ENCODE measurements at places on chromosomes 2 and 18.

DNA sequence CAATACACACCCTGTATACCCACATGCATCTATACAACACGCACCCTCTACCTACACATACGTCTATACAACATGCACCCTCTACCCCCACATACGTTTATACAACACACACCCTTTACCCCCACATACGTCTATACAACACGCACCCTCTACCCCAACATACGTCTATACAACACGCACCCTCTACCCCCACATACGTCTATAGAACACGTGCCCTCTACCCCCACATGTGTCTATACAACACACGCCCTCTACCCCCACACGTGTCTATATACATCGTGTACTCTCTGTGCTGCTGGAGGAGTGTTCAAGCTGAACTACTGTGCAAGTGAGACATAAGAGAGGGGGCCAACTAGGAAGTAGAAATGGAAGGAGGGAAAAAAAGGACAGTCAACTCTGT lies 621.7 kb upstream of the HS6ST1 start:
- DNase-seq = no peak

DNA sequence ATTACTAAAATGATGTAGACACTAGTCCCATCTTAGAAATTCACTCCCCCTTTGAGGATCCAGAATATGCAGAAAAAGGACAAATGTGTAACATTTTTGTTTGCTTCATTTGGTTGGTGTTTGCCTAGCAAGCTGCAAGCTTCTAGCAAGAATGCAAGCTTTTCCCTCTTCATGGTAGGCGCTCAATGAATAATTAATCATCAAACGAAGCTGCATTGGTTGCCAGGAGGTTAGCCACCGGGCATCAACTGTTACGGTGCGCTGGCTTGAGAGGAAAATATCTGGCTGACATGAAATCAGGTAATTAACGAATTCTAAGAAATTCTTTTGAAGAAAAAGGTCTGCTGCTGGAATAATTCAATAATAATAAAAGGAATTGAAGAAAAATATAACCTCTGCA lies 341.0 kb upstream of the KYNU start:
- DNase-seq = no peak

- no peak for DNase-seq
Measured at GRCh38 chr2:237533668-237534161, 32.7 kb upstream of the PRLH start.

GRCh38 chr2:60764736-60765534 lies 8.9 kb downstream of the PAPOLG start:
- no peak for DNase-seq

GRCh38 chr2:143297182-143297581 lies 168.0 kb downstream of the ARHGAP15 start:
- no peak for DNase-seq

DNA sequence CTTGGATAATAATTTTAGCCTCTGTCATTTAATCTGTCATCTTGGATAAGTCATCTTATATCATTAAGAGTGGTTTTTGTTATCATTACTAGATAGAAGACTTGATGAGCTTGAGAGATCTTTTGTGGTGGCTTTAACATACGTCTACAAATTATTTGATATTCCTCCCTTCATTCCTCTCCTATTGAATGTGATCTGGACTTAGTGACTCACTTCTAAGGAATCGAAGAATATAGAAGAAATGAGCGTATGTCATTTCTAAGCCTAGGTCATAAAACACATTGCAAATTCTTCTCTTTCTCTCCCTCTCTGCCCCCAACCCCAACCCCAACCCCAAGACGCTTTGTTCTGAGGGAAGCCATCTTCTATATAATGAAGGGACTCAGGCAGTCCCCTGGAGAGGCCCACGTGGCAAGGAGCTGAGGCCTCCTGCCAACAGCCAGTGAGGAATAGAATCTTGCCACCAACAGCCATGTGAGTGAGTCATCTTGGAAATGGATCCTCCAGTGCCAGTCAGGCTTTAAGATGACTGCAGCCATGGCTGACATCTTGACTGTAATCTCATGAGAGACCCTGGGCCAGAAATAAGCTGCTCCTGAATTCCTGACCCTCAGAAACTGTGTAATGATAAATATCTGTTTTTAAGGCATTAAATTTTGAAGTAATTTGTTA lies 221.6 kb upstream of the SP5 start:
- no peak for DNase-seq

DNA sequence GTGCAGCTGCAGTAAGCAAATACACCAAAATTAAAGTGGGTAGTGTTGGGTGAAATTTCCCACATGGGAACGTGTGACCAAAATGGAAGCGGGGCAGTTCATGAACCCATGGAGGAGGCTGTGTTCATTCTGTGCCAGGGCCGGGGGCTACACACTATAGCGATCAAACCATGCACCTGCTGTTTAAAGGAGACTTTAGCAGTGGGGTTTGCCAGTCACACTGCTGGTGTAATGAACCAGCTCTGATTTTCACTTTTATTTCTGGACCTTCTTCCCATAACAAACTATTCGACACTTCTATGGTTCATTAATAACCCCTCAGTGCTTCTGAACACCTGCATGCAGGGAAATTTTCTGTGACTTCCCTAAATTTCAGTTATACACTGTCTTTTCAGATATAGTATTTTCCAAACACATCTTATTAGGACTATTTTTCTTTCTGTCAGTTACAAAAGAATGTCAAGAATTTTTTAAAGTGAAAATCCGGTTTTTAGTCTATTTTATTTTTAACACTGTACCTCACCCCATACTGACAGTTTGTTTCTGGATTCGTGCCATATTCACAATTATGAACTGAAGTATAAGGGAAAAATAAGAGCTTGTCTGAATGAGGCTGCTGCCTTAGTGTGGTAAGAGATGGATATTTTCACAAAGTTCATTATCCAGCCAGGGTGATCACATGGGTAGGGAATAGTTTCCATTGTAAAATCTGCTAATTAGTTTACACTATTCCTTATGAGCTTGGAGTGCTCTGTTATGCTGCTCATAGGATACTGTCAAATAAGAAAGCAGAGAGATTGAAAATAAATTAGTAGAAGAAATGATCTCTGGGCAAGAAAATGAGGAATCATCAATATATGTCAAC lies 111.3 kb upstream of the CAVIN2 start:
- peak; percentile 19 for DNase-seq

- DNase-seq = no peak
Measured at GRCh38 chr2:33256162-33256755, 220.2 kb upstream of the RASGRP3 start.

GRCh38 chr2:188235364-188235763 lies 56.3 kb upstream of the GULP1 start:
- DNase-seq = no peak

DNA sequence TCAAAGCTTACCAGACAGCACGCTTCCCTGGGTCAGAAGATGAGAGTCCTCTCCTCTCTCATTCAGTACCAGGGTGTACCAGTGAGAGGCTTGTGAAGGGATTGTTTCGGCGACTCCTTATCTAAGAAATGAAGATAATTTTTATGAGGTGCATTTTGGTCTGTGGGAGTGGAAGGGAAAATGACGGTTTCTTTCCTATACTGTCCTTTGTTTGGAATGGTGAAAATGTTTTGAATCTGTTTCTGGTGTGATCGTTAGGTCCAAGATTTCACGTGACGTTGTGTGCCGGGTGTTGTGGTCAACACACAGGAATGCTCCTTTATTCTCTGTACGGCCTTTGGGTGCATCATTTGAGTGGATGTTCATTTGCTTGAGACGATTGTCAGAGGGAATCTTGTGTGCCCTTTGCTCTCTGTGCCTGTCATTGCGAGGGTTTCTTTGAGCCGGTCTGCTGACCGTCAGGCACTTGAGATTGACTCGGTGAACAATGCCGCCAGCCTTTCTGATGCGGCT lies 183.5 kb downstream of the AGAP1 start:
- no peak for DNase-seq

- DNase-seq = no peak
Measured at GRCh38 chr2:156456616-156457015, 20.4 kb downstream of the GPD2 start.

GRCh38 chr2:67043781-67044478 lies 353.2 kb upstream of the ETAA1 start:
- DNase-seq = no peak

DNA sequence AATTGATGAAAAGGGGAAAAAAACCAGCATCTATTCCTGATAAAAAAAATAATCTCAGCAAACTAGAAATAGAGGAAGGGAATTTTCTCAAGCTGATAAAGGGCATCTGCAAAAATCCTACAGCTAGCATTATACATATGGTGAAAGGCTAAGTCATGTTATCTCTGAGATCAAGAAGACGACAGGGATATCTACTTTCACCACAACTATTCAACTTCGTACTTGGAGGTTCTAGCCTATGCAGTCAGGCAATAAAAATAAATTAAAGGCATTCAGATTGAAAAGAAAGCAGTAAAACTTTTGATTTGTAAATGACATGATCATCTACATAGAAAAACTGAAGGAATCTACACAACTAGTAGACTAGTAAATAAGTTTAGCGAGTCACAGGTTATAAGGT lies 58.2 kb downstream of the CAB39 start:
- DNase-seq = no peak

DNA sequence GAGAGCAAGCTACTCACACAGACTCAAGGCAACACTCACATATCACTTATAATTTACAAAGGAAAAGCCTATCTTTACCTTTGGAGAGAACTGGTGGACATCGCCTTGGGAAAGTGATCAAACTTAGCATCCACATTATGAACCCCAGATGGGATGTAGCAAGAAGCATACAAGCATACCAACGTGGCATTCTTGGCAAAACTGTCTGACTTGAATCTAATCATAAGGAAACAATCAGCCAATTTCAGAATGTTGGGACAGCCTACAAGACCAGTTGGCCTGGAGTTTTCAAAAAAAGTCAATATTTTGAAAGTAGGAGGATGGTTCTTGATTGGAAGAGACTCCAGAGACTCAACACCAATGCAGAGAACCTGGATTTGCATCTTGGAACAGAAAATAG lies 79.1 kb upstream of the PMAIP1 start:
- no peak for DNase-seq

DNA sequence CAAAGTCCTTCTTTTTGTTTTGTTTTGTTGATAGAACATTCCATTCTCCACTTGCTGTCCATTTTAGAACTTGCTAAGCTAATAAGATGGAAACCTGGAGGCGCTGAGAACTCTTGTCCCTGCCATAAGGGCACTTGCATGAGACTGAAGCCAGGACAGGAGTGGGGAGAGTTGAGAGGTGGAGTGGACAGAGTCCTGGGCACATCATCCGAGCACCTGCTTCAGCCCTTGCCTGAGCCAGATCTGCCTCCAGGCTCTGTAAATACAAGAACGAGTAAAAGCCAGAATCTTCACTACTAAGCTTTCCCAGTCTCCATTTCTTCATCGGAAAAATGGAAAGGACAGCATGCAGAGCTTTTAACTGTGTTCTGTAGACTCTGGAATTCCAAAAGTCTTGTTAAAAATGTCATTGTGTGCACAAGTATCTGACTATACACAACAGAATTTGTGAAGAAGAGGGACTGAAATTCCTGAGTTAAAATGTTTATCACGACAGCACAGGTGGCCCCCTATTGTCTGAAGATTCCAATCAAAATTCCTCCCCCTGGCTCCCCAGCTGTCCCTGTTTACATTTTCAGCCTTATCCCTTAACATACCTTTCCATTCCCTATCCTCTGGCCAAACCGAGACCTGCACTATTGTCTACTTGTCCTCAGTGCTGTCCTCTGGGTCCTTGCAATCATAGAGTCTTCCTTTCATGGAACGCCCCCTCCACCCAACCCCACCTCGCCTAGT lies 498.2 kb upstream of the TNP1 start:
- no peak for DNase-seq

DNA sequence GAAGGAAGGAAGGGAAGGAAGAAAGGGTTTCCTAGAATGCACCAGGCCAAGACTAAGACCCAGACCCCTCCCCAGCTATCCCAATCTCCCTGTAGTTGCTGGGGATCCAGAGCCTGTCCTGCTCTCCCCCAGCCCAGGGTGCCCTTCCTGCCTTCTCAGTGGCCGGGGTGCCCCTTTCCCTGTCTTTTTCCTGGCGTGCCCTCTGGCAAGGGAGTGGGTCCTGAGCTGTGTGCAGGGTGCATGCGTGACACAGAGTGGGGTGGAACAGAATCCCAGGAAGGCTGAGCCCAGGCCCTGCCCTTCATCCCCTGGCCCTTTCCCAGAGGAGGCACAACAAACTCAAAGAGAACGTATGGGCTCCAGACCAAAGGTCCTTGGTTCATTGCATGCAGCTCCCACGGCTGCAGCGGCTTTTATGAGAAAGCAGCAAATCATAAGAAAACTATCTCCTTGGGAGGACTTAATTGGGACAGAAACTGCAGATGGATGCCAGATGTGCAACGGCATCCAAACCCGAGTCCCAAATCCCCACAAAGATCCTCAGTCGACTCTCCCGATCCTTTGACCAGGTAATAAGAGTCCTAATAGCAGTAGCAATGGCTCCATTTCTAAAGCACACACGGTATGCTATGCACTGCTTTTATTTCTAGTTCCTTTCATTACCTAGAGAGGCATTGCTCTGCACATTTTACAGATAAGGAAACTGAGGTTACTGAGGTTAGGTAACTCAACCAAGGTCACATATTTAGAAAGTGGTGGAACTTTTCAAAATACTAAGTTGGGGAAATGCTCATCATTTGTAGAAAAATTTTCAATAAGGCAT lies 12.7 kb upstream of the ARID5A start:
- peak; percentile 31 for DNase-seq

- peak; percentile 77 for DNase-seq
Measured at GRCh38 chr2:114442510-114442909, at the start of gene DPP10. DPP10 (plus strand) TSS chr2:114442641.

DNA sequence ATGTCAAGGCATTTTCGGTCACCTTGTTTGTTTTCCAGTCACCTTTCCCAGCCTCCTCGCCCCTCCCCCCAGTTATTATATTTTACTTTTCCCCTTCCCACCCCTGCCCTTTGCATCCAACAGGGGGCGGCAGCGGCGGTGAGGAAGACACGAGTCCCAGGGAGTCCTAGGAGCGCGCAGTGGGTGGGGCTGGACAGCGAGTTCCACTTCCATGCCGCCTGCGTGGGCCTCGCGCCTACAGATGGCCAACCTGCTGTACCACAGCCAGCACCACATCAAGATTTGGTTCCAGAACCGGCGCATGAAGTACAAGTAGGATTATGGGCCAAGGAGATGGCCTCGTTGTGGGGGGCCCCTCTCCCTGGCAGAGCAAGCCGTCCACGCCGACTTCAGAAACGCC lies 37.2 kb upstream of the EVA1A start:
- no peak for DNase-seq

DNA sequence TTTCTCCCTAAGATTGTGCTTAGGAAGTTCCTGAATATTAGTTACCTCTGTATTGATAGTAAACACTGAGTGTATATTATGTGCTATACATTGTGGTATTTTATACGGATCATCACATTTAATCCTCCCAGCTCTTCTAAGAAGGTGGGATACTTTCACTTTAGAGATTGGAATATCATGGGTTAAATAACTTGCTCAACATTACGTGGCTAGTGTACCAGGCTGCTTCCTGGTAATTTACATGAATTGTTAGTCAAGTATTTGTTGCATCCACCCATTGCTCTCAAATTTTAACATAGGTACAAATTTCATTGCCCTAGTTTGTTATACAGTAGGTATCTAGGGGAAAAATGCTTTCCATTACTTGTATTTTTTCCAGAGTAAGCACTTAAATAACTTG lies 21.4 kb downstream of the FAM98A start:
- DNase-seq = no peak

- no peak for DNase-seq
Measured at GRCh38 chr2:9240745-9241144, 34.1 kb downstream of the ASAP2 start.

- peak; percentile 96 for DNase-seq
Measured at GRCh38 chr2:66574701-66575624, 140.0 kb downstream of the MEIS1 start.
